ENCODE measurements at places on chromosomes 1 and 21. TPM values are rescaled to one million over a fixed set of nuclear protein-coding genes. Genes with fewer than 3 reads are reported as not detected.

DNA sequence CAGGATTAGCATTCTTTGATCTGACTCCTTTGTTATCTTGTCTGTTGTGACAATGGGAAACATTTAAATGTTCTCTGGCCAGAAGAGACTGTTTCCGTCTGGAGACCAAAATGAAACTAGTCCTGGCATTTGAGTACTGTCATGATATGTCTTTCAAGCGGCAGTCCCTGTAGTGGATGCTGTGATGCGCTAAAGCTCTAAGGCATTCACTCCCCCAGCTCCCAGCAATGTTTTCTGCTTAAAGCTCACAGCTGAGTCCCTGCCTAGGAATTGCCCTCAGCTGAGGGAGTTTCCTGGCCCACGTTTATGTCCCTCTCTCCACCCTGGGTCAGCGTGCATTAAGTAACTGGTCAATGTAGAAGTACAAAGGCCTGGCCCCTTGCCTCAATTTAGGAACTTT is 109.4 kb downstream of the UCHL5 start:
- no peaks in the 10 kb centered on the region for H3K36me3 ChIP-seq
- H3K4me1 ChIP-seq: peaks cover 2% of the 10 kb centered on the region
- H3K27me3 ChIP-seq: no peaks in the 10 kb centered on the region
- no peak overlapping the region for H3K4me3 ChIP-seq

GRCh38 chr21:37744551-37744950 is 171.7 kb downstream of the KCNJ6 start:
- H3K4me3 ChIP-seq: no peak overlapping the region
- no peak for DNase-seq
- peaks cover 7% of the 10 kb centered on the region for H3K27me3 ChIP-seq
- no peaks in the 10 kb centered on the region for H3K4me1 ChIP-seq

DNA sequence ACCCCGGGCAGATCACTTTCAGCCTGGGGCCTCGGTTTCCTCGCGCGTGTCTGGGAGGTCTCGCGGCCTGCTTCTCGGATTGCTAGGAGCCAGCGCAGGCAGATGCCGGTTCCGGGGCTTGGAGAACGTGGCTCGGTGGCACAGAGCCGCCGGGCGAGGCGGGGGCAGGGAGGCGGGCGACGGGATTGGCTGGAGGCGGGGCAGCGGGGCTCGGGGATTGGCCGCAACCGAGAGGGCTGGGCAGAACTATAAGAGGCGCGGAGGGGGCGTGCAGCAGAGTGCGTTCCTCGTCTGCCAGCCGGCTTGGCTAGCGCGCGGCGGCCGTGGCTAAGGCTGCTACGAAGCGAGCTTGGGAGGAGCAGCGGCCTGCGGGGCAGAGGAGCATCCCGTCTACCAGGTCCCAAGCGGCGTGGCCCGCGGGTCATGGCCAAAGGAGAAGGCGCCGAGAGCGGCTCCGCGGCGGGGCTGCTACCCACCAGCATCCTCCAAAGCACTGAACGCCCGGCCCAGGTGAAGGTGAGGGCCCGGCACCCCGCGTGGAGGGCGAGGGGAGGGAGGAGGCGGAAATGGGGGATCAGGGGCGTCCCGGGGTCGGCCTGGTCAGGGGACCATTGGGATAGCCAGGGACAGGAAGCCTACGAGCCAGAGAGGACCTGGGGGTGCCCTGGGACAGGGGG is at the start of gene MFSD2A:
TSS of gene MFSD2A (plus strand) at position 276 of the 677 bp plus-strand sequence. CDS start at position 424, 148 bp downstream.
- peaks cover 9% of the 10 kb centered on the region for H3K27me3 ChIP-seq
- peak within 1 kb of the TSS; percentile 91 for H3K4me3 ChIP-seq
- peak within 1 kb of the TSS; percentile 91 for H3K27ac ChIP-seq
- H3K4me1 ChIP-seq: peaks cover 45% of the 10 kb centered on the region
- peak; percentile 95 for DNase-seq

DNA sequence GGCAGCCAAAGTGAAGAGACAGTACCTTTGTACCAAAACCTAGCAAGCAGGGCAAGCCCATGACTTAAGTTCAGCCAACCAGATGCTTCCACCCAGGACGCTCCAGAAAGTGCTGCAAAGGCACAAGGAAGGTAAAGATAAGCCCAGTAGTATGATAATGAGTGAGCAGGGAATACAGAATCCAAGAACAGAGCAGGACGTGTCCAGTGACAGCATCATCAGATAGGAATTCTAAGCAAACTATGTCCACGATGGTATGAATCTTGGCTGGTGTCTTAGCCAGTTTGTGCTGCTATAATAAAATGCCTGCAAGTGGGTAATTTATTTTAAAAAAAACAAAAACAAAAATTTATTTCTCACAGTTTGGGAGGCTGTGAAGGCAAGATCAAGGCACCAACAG is 13.6 kb downstream of the GJA4 start:
- no peaks in the 10 kb centered on the region for H3K36me3 ChIP-seq
- H3K27ac ChIP-seq: no peak overlapping the region
- DNase-seq: no peak
- H3K4me3 ChIP-seq: no peak overlapping the region

The PTGS2 gene
- total RNA-seq: 1.1 TPM

GRCh38 chr1:7008331-7008730 is 223.1 kb downstream of the CAMTA1 start:
- no peaks in the 10 kb centered on the region for H3K4me1 ChIP-seq
- H3K27ac ChIP-seq: no peak overlapping the region
- peaks cover 2% of the 10 kb centered on the region for H3K27me3 ChIP-seq
- no peak overlapping the region for H3K4me3 ChIP-seq
- no peaks in the 10 kb centered on the region for H3K36me3 ChIP-seq

DNA sequence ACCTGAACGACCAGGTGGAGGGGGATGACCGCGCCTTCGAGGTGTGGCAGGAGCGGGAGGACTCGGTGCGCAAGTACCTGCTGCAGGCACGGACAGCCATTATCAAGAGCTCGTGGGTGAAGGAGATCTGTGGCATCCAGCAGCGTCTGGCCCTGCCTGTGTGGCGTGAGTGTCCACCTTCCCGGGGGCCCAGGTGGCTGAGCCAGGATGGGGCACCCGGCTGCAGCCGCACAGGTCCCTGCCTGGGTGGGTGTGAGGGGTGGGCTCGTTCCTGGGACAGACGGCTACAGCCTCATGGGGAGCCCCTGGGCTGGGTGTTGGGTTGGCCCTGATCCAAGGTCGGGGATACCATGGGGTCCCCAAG is 65.2 kb downstream of the TRIM11 start:
- H3K4me3 ChIP-seq: no peak overlapping the region
- no peak for DNase-seq
- H3K4me1 ChIP-seq: peaks cover 3% of the 10 kb centered on the region
- peaks cover 7% of the 10 kb centered on the region for H3K36me3 ChIP-seq
- H3K27me3 ChIP-seq: no peaks in the 10 kb centered on the region

The PYGO2 gene
- total RNA-seq: 34.4 TPM

- no peaks in the 10 kb centered on the region for H3K27me3 ChIP-seq
- peaks cover 50% of the 10 kb centered on the region for H3K4me1 ChIP-seq
Measured at GRCh38 chr1:2231532-2232254, 3.6 kb downstream of the SKI start.

DNA sequence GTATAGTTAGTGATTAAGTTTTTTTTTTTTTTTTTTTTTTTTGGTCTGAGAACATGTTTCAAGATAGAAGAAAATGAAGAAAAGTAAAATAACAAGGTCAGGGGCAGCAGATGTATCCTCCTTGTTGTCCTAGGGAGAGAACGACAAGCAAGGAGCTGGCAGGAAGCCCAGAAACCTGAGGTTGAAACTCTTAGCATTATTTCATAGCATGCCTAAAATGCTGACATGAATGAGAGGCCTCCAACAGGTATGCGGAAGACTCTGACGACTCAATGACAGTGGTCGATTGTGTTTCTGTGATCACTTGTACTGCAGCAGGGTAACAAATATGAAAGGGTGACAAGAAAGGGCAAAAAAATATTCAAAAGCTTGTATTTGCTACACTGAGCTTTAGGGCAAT is 415.9 kb downstream of the PLA2G4A start:
- no peak overlapping the region for H3K27ac ChIP-seq
- no peak overlapping the region for H3K4me3 ChIP-seq
- H3K36me3 ChIP-seq: no peaks in the 10 kb centered on the region
- DNase-seq: no peak

The LCE2B gene
- total RNA-seq: not detected

DNA sequence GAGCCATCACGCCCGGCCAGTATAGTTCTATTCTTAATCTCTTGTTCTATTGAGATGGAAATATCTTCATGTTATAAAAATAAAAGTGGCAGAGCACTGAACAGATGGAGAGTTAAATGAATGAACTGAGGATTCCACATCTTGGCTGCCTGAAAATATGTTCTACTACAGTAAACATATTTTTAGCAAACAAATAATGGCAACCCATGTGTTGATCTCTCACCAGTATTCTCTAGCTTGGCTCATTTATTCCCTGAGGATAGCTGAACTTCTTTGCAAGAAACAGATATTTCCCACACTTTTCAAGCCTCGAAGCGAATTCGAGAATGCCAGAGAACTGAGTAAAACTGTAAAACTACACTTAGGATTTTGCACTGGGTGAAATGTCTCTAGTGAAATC is 58.9 kb downstream of the DIRAS3 start:
- no peak overlapping the region for H3K4me3 ChIP-seq
- H3K4me1 ChIP-seq: no peaks in the 10 kb centered on the region
- H3K27me3 ChIP-seq: no peaks in the 10 kb centered on the region
- H3K36me3 ChIP-seq: no peaks in the 10 kb centered on the region
- DNase-seq: no peak
- H3K27ac ChIP-seq: no peak overlapping the region

The SLC26A9 gene
- total RNA-seq: not detected

GRCh38 chr1:200035956-200036618 is 8.6 kb downstream of the NR5A2 start:
- H3K27me3 ChIP-seq: peaks cover 27% of the 10 kb centered on the region
- peaks cover 9% of the 10 kb centered on the region for H3K4me1 ChIP-seq
- H3K4me3 ChIP-seq: no peak overlapping the region
- H3K36me3 ChIP-seq: no peaks in the 10 kb centered on the region
- no peak overlapping the region for H3K27ac ChIP-seq
- no peak for DNase-seq

The GSTM5 gene
- 0.07 TPM for total RNA-seq

- H3K4me3 ChIP-seq: no peak overlapping the region
- no peak for DNase-seq
- peaks cover 5% of the 10 kb centered on the region for H3K4me1 ChIP-seq
Measured at GRCh38 chr1:198575798-198576641, 35.5 kb upstream of the ATP6V1G3 start.

The PPIAL4G gene
- 0.09 TPM for total RNA-seq

The IQCC gene
- 6.1 TPM for total RNA-seq

Measured in activated CD4-positive, alpha-beta T cell treated with anti-CD3 and anti-CD28 coated beads, Interleukin-2, amount 10 ng/mL, durations not matched to agents 24 days and 14 days (primary cell).